ENCODE measurements at places on chromosomes 5 and 9.

GRCh38 chr5:85990998-85991397, 626.7 kb upstream of the COX7C start:
- DNase-seq = no peak

- no peak for DNase-seq
Observed at GRCh38 chr9:34590381-34591247, 1.1 kb upstream of the CNTFR start.

DNA sequence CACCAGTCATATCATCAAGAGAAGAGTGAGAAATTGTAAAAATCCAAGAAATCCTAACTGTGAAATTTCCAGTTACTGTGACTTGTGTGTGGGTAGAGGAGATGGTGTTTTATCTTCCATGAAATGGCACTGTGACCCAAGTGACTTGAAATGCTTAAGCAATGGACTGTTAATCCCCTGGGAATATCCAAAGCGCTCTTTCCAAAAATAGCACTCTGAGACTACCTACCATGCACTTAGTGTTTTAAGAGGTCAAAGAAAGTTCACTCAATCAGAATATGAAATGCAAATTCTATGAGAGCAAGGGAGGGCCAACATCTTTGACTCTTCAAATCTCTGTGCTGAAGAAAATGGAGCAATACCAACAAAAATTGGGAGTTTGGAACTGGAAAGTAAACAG, 244.0 kb downstream of the GABRB2 start:
- no peak for DNase-seq

GRCh38 chr5:124843596-124843899, 97.1 kb upstream of the ZNF608 start:
- no peak for DNase-seq

- peak; percentile 33 for DNase-seq
Observed at GRCh38 chr5:82628364-82628910, 350.3 kb upstream of the RPS23 start.

DNA sequence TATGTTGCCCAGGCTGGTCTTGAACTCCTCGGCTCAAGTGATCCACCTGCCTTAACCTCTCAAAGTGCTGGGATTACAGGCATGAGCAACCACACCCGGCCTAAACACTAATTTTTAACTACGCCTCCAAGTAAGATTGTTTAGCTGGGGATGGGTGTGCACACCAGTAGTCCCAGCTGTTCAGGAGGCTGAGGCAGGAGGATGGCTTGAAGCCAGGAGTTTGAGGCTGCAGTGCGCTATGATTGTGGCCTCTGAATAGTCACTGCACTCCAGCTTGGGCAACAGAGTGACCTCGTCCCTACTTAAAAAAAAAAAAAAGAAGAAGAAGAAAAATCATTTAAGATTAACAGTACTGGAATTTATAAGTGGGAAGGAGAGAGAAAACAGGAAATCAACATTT, 90.8 kb upstream of the NR5A1 start:
- DNase-seq = no peak

- no peak for DNase-seq
Observed at GRCh38 chr9:126675147-126675467, 61.4 kb downstream of the LMX1B start.

DNA sequence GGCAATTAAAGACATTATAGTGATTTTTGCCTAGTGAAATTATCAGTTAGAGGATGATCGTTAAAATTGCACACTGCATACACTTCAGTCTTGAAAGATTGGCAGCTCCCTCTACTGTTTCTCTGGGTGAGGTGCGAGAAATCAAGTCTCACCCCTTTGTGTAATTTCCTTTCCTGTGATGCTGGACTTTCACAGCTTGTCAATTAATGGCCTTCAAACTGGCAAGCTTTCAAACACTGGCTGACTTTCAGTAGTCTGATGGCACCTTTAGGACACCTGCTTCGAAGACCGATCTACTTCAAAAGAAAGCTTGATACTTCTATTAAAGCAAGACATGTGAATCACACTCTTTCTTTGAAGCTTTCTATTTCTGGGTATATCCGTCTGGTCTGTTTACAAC, 706.7 kb upstream of the PTPRD start:
- DNase-seq = peak; percentile 28

DNA sequence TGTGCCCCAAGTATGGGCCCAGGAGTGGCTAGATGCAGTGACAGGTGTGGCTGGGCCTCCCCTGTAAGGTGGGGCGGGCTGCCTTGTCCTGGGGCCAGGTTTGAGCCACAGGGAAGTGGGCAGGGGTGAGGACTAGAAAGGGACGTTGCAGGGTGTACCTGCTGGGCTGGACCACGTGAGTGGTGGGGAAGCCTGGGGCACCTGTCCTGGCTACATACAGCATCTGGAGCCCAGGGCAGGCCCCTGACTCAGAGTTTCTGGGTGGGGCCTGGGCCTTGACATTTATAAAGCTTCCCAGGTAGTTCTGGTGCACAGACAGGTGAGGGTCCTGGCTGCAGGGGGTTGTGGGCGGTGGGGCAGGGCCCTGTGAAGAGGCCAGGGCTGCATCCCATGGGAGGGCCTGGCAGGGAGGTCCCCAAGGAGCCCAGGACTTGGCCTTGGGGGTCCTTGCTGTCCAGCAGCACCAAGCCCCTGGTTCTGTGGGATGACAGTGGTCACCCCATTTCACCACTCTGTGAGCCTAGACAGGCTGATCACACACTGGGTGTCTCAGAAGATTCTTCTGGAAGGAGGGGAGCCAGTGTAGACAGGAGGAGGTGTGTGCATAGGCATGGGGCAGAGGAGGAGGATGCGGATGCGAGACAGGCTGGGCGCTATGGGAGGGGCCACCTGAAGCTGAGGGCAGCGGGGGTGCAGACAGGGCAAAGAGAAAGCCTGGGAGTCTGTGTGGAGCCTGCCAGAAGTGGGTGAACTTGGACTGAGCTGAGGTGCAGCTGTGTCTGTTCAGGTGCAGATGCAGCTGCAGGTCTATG, 94.0 kb downstream of the PHF2 start:
- DNase-seq = peak; percentile 47

- no peak for DNase-seq
Observed at GRCh38 chr5:73558950-73559349, 6.5 kb downstream of the ANKRA2 start.

DNA sequence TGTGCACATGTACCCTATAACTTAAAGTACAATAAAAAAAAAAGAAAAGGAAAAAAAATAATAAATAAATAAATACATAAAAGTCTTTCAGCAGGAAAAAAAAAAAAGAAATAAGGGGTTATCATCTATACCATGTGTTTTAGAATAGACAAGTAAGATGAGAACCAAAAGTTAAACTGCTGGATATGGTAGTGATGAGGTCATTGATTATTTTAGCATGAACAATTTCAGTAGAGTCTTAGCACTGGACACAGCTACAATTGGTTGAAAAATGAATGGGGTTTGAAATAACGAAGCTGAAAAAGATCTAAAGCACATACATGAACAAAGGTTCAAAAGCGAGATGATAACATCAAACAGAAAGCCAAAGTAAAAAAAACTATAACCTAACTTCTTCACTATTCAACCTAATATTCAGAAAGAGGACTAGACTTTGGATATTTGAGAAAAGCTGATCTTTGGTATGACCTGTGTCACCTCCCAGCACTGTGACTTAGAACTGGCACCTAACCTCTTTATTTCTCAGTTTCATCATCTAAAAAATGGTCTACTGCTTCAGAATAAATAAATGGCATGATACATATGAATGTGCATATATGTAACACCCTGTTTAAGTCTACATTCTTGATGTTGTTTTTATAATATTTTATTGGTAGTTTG, 133.3 kb downstream of the RAB3C start:
- no peak for DNase-seq

GRCh38 chr9:114681594-114682332, at the start of gene TEX48:
TEX48 (minus strand) TSS chr9:114682192; CDS start chr9:114671723, 10,469 bp downstream.
- DNase-seq = peak; percentile 73

DNA sequence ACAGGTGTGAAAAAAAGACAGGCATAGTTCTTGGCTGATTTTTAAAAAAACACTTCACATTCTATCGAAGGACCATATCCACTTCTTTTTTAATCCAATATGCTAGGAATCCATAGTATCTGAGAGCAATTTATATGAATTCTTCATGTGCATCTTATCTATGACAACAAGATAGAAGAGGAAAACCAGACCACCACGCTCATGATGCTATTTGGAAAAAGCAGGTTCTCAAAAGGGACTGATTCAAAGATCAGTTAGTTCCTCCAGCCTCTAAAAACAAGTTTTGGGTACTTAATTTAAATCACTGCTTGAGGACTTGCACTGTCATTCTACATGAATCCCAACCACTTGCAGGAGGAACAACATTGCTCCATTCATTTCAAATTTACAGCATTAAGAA, 6.3 kb downstream of the MEF2C start:
- DNase-seq = no peak
